ENCODE measurements at places on chromosomes 4 and X.

DNA sequence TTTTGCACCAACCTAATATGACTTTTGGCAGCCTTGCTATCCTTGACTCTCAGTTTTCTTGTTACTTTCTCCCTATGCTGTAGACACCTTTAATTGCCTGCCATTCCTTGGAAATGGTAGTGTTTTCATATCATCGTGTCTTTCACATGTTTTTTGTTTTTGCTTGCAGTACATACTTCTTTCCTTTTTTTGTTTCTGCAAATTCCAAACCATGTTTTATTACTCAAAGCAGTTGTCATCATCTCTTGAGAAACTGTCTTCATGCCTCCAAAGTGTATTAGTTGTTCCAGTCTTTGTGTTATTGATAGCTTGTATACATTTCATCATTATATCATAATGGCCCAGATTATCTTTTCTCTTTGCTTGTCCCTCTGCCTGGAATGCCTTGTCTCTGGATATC, 57.1 kb downstream of the PDLIM5 start:
- no peak for DNase-seq

DNA sequence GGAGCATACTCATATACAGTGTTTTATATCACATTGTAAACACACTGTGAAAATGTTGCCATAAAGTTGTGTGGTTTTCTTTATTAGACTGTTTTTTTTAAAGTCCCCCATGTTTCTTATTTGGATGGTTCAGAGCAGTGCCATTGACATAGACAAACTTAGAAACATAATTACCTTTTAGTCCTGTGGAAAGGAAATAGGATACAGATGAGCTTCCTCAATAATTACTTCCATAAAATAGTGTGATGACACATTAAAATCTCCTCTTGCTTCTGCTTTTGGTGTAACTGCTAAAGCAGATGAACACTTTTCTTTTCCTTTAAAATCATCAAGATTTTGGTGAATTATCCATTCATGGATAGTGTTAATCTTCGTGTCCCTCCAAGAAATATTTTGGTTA, 52.9 kb upstream of the LIMCH1 start:
- DNase-seq = no peak

DNA sequence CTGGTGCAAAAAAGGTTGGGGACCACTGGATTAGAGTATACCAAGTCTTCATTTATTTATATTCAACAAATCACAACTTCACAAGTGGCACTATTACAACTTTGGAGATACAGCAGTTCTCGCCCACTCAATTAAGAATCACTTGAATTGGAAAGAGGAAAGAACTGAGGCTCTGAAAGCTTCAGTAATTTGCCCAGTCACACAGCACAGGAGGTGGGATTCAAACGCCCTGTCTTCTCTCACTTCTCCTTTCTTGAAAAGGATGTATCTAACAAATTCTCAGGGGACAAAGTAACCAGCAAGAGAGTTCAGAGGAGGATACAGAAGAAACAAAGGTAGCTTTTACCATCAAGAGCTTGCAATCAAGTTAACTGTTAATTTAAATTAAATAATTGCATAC, 12.4 kb downstream of the SMIM14 start:
- DNase-seq = no peak

DNA sequence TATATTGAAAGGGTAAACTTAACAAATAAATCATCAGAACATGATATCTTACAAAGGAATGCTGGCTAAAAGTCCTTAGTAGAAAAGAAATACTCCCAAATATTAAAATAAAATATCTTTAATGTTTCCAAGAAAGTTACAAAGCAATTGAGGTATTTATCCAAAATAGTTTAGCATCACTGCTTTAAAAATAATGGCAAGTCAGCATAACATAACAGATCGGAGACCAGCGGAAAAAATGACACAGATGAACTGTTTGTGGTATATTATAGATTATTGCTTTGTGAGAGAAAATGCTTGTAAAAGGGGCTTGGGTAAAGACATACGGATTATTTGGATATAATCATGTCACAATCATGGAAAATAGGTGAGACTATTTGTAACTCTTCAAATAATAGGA, 168.5 kb upstream of the TEX13C start:
- no peak for DNase-seq

DNA sequence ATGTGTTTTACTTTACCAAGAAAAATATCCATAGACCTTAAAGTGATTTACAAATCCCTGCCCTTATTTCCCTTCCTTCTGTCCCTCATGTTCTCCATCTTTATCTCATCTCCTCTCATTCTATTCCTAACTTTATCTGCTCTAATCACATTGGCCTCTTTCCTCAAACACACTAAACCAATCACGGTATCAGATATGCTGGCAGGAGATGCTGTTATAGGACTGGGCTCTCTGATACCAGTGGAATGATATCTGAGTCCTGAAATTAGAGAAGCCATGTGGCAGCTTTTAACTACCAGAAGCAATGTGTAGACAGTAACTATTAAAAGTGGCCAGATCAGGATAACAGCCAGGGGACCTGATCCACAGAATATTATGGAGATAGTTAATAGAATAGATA, 49.9 kb upstream of the GIMD1 start:
- no peak for DNase-seq

DNA sequence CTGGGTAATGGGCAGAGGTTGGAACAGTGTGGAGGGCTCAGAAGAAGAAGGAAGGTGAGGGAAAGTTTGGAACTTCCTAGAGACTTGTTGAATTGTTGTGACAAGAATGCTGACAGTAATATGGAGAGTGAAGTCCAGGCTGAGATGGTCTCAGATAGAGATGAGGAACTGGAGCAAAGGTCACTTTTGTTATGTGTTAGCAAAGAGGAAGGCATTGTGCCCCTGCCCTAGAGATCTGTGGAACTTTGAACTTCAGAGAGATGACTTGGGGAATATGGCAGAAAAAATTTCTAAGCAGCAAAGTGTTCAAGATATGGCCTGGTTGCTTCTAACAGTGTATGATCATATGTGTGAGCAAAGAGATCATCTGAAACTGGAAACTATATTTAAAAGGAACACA, 37.9 kb upstream of the MSX1 start:
- no peak for DNase-seq

DNA sequence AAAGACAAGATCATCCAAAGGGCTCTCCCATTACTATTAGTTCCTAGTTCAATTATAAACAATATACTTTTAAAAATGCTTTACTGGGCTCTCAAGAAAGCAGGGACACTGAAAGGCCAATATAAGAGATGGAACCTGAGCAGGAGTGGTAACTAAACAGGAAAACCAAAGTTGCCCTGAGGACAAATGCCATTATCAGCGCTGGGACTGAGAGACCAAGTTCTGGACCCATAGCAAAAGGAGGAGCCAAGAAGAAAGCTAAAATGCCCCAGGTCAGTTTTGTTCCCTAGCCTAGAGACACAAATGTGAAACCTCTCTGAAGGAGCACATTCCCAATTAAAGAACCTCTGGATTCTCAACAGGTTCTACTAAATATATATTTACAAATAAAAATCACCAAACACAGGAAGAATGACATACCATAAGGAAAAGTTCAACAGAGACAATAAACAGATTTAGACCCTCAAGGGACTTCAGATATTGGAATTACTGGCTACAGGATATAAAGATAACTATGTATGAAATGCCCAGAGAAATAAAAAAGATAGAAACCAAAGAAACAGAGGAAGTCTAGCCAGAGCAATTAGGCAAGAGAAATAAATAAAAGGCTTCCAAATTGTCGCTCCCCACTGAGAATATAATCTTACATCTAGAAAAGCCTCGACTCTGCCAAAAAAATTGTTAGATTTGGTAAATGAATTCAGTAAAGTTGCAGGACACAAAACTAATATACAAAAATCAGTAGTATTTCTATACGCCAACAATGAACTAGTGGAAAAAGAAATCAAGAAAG, 67.1 kb downstream of the KLHL8 start:
- no peak for DNase-seq

DNA sequence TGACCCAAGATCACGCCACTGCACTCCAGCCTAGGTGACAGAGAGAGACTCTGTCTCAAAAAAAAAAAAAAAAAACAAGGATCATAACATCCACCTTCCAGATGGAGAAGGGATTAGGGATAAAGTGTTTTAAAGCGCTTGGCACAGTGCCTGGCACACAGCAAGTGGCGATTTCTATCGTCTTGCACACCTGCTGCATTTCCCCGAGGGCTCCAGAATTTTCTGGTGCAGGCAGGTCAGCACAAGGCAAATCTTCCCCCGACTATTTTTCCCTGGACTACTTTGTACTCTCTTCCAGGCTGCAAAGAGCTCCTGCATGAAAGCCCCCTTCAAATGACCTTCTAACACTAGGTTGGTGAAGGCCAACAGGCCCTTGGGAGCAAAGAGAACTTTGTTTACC, 57.3 kb downstream of the APBB2 start:
- DNase-seq = no peak

DNA sequence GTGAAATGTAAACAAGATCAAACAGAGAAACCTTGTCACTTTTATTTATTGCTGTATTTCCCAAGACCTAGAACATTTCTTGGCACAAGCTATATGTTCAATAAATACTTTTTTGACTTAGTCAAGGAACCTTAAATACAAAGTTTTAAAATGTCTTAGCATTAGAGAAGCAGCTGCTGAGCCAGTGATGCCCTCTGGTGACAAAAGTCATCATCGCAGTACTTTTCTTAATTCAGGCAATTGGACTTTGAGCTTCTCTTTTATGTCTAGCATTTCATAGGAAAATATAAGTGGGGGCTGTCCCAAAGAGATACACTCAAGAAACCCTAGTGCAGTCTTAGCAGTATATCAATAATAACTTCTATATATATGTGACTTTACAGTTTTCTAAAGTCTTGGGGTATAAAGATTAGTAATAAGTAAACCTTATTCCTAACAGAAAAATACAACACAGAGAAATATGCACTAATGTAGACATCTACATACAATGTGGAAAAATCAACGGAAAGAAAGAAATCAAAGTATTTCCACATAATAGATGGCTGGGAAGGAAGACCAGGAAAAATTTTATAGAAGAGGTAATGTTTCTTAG, 118.4 kb downstream of the DTHD1 start:
- DNase-seq = no peak

- DNase-seq = no peak
Measured at GRCh38 chr4:113483131-113483530, 278.4 kb downstream of the CAMK2D start.

- no peak for DNase-seq
Measured at GRCh38 chr4:102717448-102718092, 43.2 kb downstream of the MANBA start.

GRCh38 chr4:74039315-74039763, 850 bp upstream of the CXCL3 start:
- no peak for DNase-seq

- no peak for DNase-seq
Measured at GRCh38 chr4:2588259-2588658, 51.8 kb downstream of the FAM193A start.

DNA sequence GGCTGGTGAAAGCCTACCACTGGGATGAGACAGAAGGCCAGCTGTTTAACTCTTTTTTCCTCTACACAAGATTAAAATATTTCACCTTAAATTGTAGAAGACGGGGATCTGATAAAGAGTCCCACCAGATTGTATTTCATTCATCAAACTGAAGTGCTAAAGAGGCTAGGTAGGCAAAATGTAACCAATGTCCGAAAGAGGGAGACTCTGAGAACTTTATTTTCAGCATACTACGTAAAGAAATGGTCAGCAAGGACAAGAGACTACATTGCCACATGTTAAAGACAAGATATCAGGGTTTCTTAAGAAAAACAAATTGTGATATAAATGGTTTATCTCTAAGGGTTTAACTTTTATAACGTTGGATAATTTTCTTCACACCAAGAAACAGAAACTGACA, 71.6 kb upstream of the INPP4B start:
- DNase-seq = no peak

DNA sequence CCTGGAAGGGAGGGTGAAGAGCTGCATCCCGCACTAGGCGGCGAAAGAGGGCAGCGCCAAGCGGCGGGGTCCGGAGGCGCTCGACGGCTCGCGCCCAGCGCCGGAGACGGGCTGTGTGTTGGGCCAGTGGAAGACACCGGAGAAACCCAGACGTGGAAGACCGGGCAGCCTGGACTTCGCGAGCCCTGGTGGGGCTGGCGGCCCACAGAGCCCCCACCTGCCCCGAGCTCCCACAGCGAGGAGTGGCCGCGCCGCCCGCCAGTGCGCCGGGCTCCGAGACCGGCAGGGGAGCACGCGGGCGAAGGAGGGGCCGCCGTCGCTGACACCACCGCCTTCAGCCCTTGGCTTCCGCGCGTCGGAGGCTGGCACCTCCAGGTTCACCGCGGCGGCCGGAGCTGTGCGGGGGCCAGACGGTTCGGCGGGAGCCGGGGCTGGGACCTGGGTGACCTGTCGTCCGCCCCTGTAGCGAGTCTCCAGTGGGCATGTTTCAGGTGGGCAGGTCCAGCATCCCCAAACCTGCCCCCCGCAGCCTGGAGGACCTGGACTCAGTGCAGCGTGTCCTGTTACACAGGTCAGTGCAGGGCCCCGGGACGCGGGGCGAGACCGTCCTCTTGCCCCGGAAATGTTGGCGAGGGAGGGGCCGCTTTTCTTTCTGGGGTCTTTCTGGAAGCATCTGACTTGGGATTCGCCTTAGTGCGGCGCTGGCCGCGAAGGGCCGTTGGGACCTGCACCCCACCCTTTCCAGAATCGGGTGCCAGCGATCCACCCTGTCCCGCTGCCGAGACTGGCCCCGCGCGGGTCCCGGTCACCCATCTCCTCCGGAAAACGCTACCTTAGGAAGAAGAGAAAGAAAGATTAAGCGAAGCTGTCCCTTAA, 9.6 kb upstream of the INTU start:
- DNase-seq = no peak

- no peak for DNase-seq
Measured at GRCh38 chrX:78456909-78457308, 129.5 kb upstream of the CYSLTR1 start.

DNA sequence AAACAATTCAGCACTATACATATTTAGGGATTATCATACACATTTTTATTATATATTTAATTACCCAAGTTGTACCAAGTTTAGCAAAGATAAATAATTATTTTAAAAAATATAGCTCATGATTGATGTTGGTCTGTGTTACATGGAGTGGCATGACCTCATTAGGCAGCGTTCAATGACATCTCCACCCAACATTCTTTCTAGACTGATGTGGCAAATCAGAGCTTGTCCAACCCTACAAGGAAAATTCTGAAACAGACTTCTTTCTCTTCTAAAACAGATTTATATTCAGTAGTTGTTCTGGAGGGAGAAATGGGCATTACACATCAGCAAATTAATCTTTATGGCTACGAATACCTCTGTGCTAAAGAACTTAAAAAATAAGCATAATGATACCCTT, 189.7 kb downstream of the PDGFC start:
- DNase-seq = no peak

DNA sequence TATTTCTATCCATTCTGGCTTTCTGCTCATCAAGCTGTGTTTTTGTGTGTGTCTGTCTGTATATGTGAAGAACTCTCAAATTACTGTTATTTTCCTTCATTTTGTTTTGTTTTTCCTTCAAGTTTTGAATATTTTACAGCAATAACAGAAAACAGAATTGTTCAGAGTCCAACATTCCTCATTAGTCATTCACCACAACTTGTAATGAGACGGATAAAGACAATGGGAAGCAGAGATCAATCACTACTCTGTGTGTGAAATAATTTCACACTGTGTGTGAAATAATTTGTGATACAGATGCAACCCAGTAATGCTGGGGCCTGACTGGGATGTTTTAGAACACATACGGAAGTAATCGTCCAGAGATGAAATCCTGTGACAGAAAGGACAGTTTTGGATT, 55.2 kb downstream of the HPGD start:
- no peak for DNase-seq

Data from stimulated activated CD8-positive, alpha-beta memory T cell treated with anti-CD3 and anti-CD28 coated beads, Interleukin-7, amount 100 ng/mL, for 4 hours (primary cell).